HCT116 (cell line): ENCODE measurements at places on chromosomes 5 and 9.

GRCh38 chr5:68369023-68369359 lies 153.4 kb downstream of the PIK3R1 start:
- DNase-seq = no peak

DNA sequence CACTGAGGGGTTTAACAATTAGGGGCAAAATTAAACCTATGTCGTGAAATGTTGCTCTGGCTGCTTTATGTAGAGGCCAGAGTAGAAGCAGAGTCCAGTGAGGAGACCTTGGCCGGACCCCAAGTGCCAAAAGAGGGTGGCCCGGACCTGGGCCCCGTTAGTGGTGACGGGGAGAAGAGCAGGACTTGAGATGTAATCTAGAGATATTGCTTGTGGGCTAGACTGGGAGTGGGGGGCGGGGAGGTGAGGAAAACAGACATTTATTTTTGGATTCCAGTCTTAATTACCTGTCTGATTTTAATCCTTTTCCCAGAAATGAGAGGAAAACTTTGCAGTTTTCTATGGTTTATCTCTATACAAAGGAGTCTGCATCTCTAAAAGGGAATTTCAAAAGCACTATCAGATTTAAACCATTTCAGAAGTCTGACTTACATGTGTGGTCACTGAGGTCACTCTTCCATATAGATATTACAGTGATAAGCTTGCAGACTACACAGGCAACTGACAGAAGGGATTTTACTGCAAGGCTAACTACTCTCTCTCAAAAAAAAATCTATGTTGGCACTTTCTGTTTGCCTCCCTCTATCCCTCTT lies 108.1 kb downstream of the MED27 start:
- DNase-seq = no peak

DNA sequence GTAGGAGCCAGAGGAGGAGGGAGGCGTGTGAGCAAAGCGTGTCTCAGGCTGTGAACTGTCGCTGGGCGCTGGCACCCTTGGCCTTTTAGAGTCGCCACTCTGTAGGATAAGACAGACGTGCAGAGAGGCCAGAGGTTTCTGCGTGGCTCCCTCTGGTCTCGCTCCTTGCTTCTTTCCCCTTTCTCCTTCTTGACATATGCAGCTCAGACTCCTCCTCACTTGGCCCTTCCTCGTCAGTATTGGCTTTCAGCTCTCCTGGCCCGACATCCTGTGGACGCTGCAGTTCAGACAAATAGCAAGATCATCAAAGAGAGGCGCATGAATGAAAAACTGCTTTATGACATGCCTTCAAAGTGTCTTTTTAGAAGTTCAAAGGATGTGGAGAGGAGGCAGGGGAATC lies 116.8 kb upstream of the SPRY4 start:
- DNase-seq = peak; percentile 43

- no peak for DNase-seq
These were observed 35.6 kb downstream of the GLRX start for GRCh38 chr5:95786821-95787418.

- DNase-seq = no peak
These were observed 41.1 kb downstream of the LAMC3 start for GRCh38 chr9:131049829-131050715.

- DNase-seq = no peak
These were observed 511 bp downstream of the ARL15 start for GRCh38 chr5:54309691-54310432.

- no peak for DNase-seq
These were observed 2.4 kb downstream of the EDF1 start for GRCh38 chr9:136863623-136864273.

DNA sequence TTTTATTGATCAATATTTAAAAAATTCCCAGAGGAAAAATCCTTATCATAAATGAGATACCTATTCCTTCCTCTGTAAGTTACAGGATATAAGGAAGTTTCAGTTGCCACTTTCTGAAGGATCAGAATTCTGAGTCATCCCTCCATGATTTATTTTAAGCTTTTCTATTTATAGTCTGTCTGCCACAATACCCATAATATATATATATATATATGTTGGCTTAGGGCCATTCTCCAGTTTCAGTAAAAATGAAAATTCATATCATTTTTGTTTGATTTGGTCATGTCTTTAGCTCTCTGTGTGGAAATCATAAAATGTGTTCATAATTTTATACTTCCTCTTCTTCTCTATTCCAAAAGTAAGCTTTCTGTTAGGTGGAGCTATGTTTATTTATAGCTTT lies 215.8 kb upstream of the CYLC2 start:
- no peak for DNase-seq

- no peak for DNase-seq
These were observed 129.8 kb downstream of the MARCHF11 start for GRCh38 chr5:16049761-16050160.

- no peak for DNase-seq
These were observed 60.6 kb downstream of the FRMD3 start for GRCh38 chr9:83477571-83477970.

DNA sequence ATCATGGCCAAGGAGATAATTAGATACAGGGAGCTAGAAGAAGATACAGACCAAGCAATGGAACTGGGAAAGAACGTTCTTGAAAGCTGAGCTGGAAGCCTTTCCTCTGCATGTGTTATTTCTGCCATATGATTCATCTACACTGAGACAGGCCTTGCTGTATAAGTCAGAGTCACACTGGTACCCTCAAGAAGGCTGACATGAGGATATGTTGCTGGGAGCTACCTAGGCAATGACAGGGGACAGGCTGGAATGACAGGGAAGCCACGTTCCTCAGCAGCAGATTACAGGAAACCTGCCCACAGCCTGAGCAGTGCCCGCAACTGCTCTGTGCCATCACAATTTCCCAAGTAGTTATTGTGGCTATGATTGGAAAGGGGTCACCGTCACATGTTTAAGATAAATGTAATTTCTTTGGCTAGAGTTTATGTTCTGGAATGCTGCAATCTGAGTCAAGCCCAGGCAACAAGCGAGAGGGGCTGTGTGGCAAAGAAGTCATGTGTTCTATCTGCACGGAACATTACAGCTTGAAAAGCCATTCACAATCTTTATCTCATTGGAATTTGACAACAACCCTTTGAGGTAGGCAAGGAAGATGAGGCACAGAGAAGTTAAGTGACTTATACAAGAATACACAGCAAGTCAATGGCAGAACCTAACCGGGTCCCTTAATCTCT lies 108.2 kb downstream of the TTLL11 start:
- DNase-seq = no peak

DNA sequence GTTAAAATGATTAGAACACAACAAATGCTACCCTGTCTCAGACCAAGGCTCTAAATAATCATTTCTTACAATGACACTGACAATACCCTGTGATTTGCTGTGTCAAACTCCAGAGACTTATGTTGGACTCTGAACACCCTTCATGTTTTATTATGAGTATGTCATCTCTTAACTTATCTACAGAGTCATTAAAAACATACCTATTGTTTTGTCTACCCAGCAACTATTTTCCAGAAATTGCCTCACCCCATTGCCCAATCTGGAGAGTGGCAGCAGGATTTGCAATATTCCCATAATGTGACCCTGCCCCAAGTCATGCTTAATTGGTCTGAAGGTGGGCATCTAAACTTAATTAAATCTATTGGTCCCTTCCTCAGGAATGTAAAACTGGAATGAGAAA lies 23.0 kb upstream of the KIF2A start:
- DNase-seq = no peak

DNA sequence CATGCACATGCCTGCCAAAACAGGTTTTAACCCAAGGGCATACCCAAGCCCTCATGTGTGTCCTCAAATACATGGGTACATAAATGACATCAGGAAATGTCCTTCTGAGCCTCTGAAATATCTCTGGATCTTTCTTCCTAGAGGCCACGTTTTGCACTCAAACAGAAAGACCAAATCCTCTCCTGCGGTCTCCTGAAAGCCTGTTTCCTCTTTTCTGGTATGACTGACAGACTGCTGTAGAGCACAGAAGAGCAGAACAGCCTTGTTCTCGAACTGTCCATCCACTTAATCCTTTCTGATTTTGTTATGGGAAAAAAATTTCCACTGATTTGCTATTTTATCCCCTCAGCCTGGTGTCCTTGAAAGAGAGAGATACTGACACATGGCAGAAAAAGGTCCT lies 107.2 kb downstream of the ASTN2 start:
- no peak for DNase-seq

GRCh38 chr9:69658987-69659675 lies 13.0 kb downstream of the APBA1 start:
- no peak for DNase-seq

DNA sequence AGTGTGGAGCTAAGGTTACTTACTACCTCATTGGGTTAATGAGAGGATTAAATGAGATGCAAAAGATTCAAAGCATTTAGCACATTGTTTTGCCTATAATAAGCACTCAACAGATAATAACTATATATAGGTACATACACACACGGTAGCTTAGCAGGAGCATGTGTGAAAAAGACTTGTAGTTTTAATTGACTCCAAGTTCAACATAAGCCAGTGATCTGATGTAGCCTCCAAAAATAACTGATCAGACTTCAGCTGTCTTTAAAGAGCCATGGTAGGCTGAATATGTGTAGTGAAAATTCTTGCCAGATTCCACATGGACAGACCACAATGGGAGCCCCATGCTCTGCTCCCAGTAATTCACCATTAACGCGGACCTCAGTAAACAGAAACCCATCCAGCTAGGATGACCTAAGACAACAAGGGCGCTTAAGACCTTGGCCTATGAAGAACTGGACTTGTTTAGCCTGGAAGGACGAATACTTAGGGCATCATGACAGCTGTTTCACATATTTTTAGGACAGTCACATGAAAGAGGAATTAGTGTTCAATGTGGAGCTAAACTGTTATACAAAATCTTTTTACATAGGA lies 115.1 kb upstream of the ZNF366 start:
- no peak for DNase-seq

DNA sequence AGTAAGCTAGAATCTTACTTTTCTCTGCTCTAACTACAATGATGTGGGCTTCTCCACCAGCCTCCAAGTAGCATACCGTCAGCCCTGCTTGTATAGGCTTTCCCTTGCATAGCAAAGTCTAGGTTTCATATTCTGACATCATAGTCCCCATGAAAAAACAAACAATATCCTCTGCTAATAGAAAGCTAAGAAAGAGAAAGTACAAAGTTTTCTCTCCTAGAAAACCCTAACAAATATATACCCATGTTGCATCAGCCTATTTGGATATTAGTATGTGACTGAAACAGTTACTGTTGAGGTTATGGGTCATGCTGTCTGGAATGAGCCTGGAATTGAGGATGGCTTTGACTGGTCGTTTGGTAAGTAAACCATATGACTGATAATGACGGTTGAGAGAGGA lies 1696.0 kb downstream of the MAT2B start:
- DNase-seq = no peak

- no peak for DNase-seq
These were observed 36.7 kb upstream of the IZUMO3 start for GRCh38 chr9:24582146-24583126.

GRCh38 chr5:11214864-11215644 lies 454.0 kb upstream of the DAP start:
- no peak for DNase-seq

- no peak for DNase-seq
These were observed 296.0 kb downstream of the EPB41L4A start for GRCh38 chr5:112123086-112123485.
